ENCODE measurements at places on chromosomes 6 and 20.

GRCh38 chr6:42260972-42261371 is 43.3 kb upstream of the MRPS10 start:
- DNase-seq, result peak; percentile 66

- DNase-seq, result no peak
Observed at GRCh38 chr20:14644306-14645097, 307.1 kb upstream of the FLRT3 start.

GRCh38 chr6:14280006-14280510 is 162.5 kb downstream of the CD83 start:
- DNase-seq, result no peak

GRCh38 chr20:17882834-17883591 is 85.6 kb downstream of the SNX5 start:
- no peak for DNase-seq

GRCh38 chr6:144007478-144008119 is 460 bp downstream of the PLAGL1 start:
- DNase-seq, result no peak

GRCh38 chr6:39225543-39225942 is 3.7 kb downstream of the KCNK5 start:
- no peak for DNase-seq

- DNase-seq, result no peak
Observed at GRCh38 chr20:23628402-23629016, 9.2 kb downstream of the CST3 start.

DNA sequence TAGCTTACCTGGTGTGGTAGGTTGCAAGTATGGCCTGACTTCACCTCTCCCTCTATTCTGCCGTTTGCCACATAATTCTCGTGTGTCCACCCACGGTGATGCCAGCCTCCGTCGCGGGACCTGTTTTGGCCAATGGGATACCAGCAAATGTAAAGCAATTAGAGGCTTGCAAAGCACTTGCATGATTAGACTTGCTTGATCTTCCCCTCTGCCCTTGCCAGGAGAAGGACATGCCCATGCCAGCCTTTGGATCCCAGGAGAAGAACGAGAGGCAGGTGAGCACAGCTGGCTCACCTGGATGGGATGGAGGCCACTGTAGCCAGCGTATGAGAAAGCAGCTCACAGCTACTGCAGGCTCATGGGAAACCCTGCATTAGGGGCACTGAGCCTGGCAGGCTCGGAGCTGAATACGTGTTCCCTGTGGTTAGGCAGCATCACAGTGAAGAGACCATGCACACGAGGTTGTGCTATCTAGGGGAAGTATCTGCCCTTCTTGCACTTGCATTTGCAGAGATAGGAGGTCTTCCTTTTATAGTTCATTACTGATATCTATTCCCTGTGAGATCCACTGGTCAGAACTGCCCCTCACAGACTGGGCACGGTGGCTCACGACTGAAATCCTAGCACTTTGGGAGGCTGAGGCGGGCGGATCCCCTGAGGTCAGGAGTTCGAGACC is 62.4 kb downstream of the TMEM242 start:
- no peak for DNase-seq

DNA sequence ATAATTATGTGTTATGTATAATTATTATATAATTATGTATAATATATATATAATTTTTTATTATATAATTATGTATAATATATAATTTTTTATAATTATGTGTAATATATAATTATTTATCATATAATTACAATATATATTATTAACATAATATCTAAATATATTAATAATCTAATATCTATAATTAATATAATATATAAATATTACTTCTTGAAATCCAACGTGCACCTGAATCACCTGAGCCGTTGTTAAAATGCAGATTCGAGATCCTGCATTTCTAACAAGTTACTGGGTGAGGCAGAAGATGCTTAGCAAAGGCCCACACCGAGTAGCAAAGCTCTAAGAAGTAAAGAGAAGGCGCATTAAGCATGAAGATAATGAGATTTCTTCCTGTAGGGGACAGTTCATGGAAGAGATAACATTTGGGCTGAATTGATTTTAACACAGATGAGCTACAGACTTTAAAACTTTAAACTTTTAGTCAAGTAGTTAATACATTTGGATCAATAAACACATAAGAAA is 406.4 kb upstream of the PLCB4 start:
- no peak for DNase-seq

DNA sequence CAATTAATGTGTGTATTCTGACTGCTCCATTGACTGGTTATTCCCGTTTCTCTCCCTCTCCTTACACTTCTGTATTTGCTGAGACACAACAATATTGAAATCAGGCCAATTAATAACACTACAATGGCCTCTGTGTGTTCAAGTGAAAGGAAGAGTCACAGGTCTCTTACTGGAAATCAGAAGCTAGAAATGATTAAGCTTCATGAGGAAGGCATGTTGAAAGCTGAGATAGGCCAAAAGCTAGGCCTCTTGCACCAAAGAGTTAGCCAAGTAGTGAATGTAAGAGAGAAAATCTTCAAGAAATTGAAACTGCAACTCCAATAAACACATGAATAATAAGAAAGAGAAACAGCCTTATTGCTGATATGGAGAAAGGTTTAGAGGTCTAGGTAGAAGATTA is 489.5 kb upstream of the CITED2 start:
- no peak for DNase-seq

- no peak for DNase-seq
Observed at GRCh38 chr6:43396408-43397149, 27.1 kb upstream of the ZNF318 start.

DNA sequence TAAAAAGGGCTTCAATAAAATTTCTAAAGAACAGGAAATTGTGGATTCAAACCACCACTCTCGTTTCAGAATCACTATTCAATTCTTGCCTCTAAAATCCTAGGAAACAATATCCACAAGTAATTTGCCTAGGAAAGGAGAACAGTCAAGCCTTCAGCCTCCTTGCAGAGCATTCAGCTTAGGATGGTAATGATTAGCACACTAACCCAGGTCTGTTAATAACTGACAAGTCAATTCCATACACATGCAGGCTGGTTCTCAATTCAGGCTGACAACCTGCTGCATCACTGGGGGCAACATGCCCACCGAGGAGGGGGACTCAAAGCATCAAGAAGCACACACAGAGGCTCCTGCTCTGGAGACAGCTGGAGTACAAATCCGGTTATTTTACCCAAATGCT is 57.6 kb downstream of the GMDS start:
- no peak for DNase-seq

DNA sequence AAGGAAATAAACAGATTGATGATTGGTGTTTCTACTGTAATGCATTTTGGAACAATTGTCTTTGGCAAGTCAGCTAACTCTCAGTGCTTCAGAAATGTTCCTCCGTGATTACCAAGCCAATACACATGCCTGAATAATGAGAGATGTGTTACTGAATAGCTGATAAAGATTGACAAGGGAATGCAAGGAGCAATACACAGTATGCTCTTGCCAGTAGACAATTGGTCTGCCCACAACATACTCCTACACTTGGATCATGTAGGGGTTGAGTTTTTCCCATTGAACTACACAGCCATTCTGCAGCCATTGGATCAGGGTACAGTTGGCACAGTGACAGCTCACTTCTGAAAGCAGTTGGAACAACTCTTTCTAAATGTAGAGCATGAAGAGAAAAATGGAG is 5.6 kb upstream of the GJB7 start:
- peak; percentile 39 for DNase-seq

DNA sequence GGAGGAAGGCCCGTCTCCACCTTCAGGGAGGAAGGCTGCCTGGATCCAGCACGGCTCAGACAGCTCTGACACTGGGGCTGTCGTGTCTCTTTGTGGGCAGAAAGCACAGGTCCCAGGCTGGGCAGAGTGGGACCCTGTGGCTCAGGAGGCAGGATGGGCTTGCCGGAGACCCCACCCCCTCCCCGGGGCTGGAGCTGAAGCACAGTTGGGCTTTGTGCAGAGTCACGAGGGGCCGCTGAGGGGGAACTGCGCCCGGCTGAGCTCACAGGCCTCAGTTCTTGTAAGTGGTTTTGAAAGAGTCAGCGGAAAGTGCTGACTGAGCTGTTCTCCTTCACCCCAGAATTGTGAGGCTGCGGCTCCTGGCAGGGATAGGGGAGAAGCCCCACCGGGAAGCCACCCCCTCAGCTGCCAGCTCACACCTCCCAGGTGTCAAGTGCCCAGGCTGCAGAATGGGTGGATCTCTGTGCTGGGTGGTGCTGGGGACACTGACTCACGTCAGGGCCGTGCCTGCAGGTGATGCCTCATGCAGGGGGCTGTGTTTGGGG is 145.5 kb upstream of the RNF24 start:
- no peak for DNase-seq

DNA sequence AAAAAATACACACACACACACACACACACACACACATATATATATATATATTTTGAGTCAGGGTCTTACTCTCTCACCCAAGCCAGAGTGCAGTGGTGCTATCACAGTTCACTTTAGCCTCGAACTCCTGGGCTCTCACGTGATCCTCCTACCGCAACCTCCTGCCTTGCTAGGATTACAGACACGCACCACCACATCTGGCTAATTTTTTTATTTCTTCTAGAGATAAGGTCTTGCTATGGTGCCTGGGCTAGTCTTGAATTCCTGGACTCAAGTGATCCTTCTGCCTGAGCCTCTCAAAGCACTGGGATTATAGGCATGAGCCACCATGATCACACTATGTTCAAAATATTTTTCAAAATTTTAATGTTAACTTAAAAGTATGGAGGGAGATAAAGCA is 43.5 kb downstream of the NUP153 start:
- no peak for DNase-seq

- DNase-seq, result no peak
Observed at GRCh38 chr6:64170316-64170715, 534.7 kb downstream of the PHF3 start.

- DNase-seq, result no peak
Observed at GRCh38 chr6:9083108-9083507, 647.8 kb upstream of the SLC35B3 start.

DNA sequence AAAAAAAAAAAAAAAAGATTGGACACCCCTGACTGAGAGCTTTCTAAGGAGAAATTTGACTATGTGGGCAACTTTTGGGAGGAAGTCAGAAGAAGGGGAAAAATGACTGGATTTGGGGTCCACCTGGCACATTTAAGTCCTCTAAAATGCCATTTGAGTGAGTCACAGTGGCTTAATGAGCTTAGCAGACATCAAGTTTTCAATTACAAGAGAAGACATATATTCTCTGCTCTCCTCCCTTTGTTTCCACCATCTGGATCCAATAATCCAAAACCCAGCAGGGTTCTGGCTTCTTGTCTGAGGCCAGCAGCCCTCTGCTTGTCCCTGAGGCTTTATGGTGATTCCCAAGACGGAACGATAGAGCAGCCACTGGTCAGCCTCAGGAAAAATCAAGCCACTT is 6.9 kb downstream of the PI3 start:
- DNase-seq, result peak; percentile 22

DNA sequence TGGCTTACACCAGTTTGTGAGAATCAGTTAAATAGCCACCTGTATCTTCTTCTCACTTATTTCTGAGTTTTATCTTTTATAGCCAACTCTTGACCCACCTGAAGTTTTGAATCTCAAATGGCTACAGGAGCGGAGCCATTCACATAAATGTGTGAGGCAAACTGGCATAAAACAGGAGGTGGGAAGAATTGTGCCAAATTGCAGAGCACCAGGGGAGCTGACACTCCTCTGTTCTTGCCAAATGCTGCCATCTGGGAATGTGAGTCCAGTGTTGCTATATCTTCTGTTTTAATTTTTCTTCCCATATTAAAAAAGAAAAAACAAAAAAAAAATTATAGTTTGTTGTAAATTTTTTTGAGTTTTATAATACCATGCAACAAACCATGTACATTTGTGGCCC is 17.0 kb upstream of the RNF146 start:
- no peak for DNase-seq

- no peak for DNase-seq
Observed at GRCh38 chr6:37375376-37375775, 21.6 kb downstream of the RNF8 start.

- DNase-seq, result peak; percentile 31
Observed at GRCh38 chr6:125747589-125748405, 1.6 kb upstream of the HEY2 start.

GRCh38 chr6:85078058-85078457 is 313.7 kb upstream of the TBX18 start:
- DNase-seq, result peak; percentile 70

DNA sequence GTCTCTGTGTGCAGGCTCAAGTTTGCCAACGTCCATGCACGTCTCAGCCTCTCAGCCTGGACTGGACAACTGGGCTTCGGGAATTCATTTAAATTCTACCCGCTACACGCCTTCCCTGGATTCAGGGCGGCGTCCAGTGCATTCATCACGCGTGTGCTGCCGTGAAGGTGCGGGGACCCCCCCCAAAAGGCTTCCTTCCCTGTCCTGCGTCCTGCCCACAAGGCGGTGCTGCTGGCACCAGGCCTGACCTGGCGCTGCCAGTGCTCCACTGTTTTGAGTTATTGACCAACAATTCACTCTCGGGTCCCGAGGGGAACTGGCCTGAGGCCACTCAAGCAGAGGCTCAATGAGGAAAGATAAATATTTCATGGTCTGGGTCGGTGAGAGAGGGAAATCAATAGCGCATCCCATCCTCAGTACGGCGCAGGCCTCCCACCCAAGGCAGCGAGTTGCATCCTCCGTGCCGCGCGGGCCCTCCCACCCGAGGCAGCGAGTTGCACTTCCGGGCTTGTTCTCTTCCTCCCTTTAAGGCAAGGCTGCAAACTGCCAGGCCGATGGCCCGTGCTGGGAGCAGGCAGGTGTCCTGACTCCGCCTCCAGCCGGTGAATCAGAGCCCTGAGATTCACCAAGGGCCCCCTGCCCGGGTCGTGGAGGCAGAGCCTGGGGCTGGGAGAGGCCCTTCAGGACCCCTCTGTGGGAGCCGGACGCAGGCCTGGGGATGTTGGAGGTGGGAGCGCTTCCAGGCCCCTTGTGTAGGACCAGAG is 22.8 kb upstream of the BHLHE23 start:
- no peak for DNase-seq

DNA sequence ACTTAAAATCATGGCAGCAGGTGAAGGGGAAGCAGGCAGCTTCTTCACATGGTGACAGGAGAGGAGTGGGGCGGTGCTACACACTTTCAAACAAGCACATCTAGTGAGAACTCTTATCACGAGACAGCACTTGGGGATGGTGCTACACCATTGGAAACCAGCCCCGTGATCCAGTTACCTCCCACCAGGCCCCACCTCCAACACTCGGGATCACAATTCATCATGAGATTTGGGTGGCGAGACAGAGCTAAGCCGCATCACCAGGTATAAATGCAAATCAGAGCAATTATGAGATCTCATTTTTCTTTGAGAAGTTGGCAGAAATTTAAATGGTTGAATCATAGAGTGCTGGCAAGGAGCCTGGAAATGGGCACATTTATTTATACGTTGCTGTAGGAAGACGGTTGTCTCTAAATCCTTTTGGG is 31.4 kb downstream of the IGF2R start:
- no peak for DNase-seq

DNA sequence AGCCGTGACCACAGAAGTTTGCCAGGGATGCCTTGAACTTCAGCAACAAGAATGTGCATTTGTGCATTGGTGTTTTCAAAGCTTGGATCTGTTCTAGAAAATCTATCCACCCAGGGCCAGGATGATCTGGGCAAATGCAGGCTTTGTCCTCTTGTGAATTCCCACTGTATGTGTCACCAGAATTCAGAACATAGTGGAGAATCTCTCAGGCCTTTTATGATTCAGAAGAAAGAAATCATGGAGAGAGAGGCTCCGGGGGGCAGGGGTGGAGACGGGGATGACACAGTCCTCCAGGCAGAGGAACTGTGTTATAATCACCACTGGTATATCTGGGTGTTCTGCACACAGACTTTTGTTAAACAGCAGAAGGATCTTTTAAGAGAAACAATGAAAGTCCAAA is 304.1 kb downstream of the CDH4 start:
- peak; percentile 95 for DNase-seq

All from GM03348 (cell line).